ENCODE measurements at places on chromosomes 7 and 10.

DNA sequence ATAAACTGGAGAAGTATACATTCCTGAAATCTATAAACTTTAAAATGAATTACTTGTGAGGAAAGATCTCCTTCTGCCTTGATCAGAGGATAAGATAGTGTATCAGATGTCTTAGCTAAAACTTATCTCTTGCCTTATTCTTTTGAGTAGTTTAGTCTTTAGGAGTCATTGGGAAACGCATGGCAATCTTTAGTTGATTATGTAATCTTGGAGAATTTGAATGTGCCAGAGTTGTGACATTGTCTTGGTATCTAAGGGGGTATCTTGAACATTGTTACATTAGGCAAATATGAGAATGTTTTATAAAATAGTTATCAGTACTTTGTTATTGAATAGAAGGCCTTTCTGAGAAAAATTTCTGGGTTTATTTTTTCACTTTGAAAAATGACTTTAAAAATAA is 61.6 kb upstream of the ADRA2A start:
- no peak overlapping the region for H3K27ac ChIP-seq
- no peak overlapping the region for H3K4me3 ChIP-seq
- H3K36me3 ChIP-seq, result peaks cover 57% of the 10 kb centered on the region
- no peaks in the 10 kb centered on the region for H3K4me1 ChIP-seq
- DNase-seq, result no peak

- H3K27me3 ChIP-seq, result no peaks in the 10 kb centered on the region
- no peaks in the 10 kb centered on the region for H3K36me3 ChIP-seq
- DNase-seq, result peak; percentile 38
- H3K27ac ChIP-seq, result no peak overlapping the region
- peaks cover 7% of the 10 kb centered on the region for H3K4me1 ChIP-seq
These were observed 12.6 kb upstream of the GRB10 start for GRCh38 chr7:50795253-50795652.

DNA sequence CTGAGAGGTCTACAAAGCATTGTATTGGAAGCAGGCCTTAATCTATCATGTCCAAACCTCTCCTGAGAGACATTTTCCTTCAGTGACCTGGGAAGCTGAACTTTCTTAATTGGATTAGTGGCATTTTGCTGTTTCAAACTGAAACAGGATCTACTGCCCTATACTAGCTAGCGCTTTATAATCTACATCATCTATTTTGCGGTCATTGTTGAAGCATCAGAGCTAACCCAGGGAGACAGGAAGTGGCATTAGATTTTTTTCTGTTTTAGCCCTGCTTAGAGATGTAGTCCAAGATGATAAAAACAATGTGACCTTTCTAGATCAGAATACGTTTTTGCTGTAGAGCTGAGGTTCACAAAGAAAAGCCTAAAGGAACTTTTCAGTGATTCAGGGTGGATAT is 147.4 kb upstream of the AGR3 start:
- no peaks in the 10 kb centered on the region for H3K4me1 ChIP-seq
- H3K27me3 ChIP-seq, result no peaks in the 10 kb centered on the region
- no peak overlapping the region for H3K4me3 ChIP-seq
- no peak for DNase-seq
- no peaks in the 10 kb centered on the region for H3K36me3 ChIP-seq

- peaks cover 4% of the 10 kb centered on the region for H3K4me1 ChIP-seq
- DNase-seq, result no peak
- no peak overlapping the region for H3K27ac ChIP-seq
- no peaks in the 10 kb centered on the region for H3K36me3 ChIP-seq
These were observed 181.2 kb downstream of the KCNMA1 start for GRCh38 chr10:77456414-77456813.

- H3K4me3 ChIP-seq, result no peak overlapping the region
- H3K36me3 ChIP-seq, result no peaks in the 10 kb centered on the region
- H3K27me3 ChIP-seq, result no peaks in the 10 kb centered on the region
- no peaks in the 10 kb centered on the region for H3K4me1 ChIP-seq
These were observed 927.2 kb upstream of the AUTS2 start for GRCh38 chr7:68671046-68671445.

- no peak overlapping the region for H3K4me3 ChIP-seq
- no peaks in the 10 kb centered on the region for H3K4me1 ChIP-seq
These were observed 247.4 kb downstream of the PTEN start for GRCh38 chr10:88110822-88111221.
